ENCODE measurements at places on chromosomes 3 and 15. TPM values are rescaled to one million over a fixed set of nuclear protein-coding genes. Genes with fewer than 3 reads are reported as not detected.

The GXYLT2 gene
- total RNA-seq = not detected

The ZMYND10 gene
- total RNA-seq = 1.2 TPM

The GPR62 gene
- not detected for total RNA-seq

The CFAP100 gene
- not detected for total RNA-seq

The SPATA12 gene
- total RNA-seq = not detected

The IL17RB gene
- total RNA-seq = 0.56 TPM

The CDHR4 gene
- 0.35 TPM for total RNA-seq

The DRD3 gene
- total RNA-seq = 0.23 TPM

Data from T-cell (primary cell).